Vein endothelial cell (primary cell): ENCODE measurements at places on chromosomes 6 and 20. TPM values are rescaled to one million over a fixed set of nuclear protein-coding genes. Genes with fewer than 3 reads are reported as not detected.

The GGTLC1 gene
- not detected in 2 replicates for total RNA-seq

The FAM184A gene
- 0.33 and 0.67 TPM in 2 replicates for total RNA-seq

The FOXA2 gene
- total RNA-seq: not detected in 2 replicates

The IGF2R gene
- total RNA-seq: 94.4 TPM in 2 replicates

The ADAT2 gene
- total RNA-seq: 5.2 and 5.5 TPM in 2 replicates

The SGK1 gene
- total RNA-seq: 171 and 291 TPM in 2 replicates

The CDSN gene
- under 0.01 TPM in 1 of 2 replicates, not detected in the other for total RNA-seq

The PHACTR1 gene
- 13.1 and 13.4 TPM in 2 replicates for total RNA-seq

The CLDN20 gene
- total RNA-seq: not detected in 2 replicates

The EBF4 gene
- 0.19 and 0.98 TPM in 2 replicates for total RNA-seq

The GJA10 gene
- total RNA-seq: not detected in 2 replicates

The MUC22 gene
- total RNA-seq: not detected in 2 replicates

The VNN1 gene
- total RNA-seq: 0.29 TPM in 1 of 2 replicates, not detected in the other

The ERVFRD-1 gene
- total RNA-seq: not detected in 2 replicates

The PLCB4 gene
- total RNA-seq: 4.9 and 5.0 TPM in 2 replicates

The GABRR1 gene
- total RNA-seq: 0.10 TPM in 1 of 2 replicates, not detected in the other

The BPI gene
- total RNA-seq: not detected in 2 replicates

The TRIM38 gene
- 9.1 and 11.8 TPM in 2 replicates for total RNA-seq

The MYBL2 gene
- 24.5 and 28.0 TPM in 2 replicates for total RNA-seq

The TMEM14A gene
- 17.0 and 21.3 TPM in 2 replicates for total RNA-seq

The CASS4 gene
- under 0.01 TPM in 2 replicates for total RNA-seq

The CRISP3 gene
- not detected in 2 replicates for total RNA-seq

The BHLHE23 gene
- not detected in 2 replicates for total RNA-seq

The GRM1 gene
- 0.10 TPM in 1 of 2 replicates, not detected in the other for total RNA-seq

The CYP21A2 gene
- under 0.01 TPM in 1 of 2 replicates, not detected in the other for total RNA-seq

The PI3 gene
- not detected in 2 replicates for total RNA-seq

The TSPO2 gene
- total RNA-seq: not detected in 2 replicates

The SRSF12 gene
- total RNA-seq: 0.29 TPM in 1 of 2 replicates, not detected in the other

The FAM83D gene
- total RNA-seq: 16.0 and 25.8 TPM in 2 replicates

The LAMP5 gene
- total RNA-seq: 0.98 and 1.1 TPM in 2 replicates

The TRIM39 gene
- 13.4 and 15.5 TPM in 2 replicates for total RNA-seq

The NKAIN2 gene
- not detected in 2 replicates for total RNA-seq

The RHAG gene
- not detected in 2 replicates for total RNA-seq

The PRKN gene
- 0.76 and 1.6 TPM in 2 replicates for total RNA-seq

The TRAPPC3L gene
- total RNA-seq: 0.33 TPM in 1 of 2 replicates, not detected in the other

The TRIM40 gene
- not detected in 2 replicates for total RNA-seq

The TNFRSF6B gene
- total RNA-seq: 22.1 and 41.5 TPM in 2 replicates

The CALHM6 gene
- 0.33 and 0.48 TPM in 2 replicates for total RNA-seq

The ELOVL4 gene
- total RNA-seq: 0.98 and 1.4 TPM in 2 replicates

The FKBP1A gene
- 411 and 427 TPM in 2 replicates for total RNA-seq

The ADGB gene
- total RNA-seq: not detected in 2 replicates

The SASH1 gene
- 105 and 116 TPM in 2 replicates for total RNA-seq

The RNF217 gene
- total RNA-seq: 23.4 and 24.2 TPM in 2 replicates

The CBLN4 gene
- not detected in 2 replicates for total RNA-seq

The MAN1A1 gene
- total RNA-seq: 41.2 and 50.7 TPM in 2 replicates

The SLC2A10 gene
- 7.5 and 8.8 TPM in 2 replicates for total RNA-seq

The TBC1D20 gene
- 33.3 and 34.2 TPM in 2 replicates for total RNA-seq

The SAMD10 gene
- 3.7 and 6.5 TPM in 2 replicates for total RNA-seq

The CALHM4 gene
- 0.33 and 0.38 TPM in 2 replicates for total RNA-seq

The PARD6B gene
- 0.57 and 0.65 TPM in 2 replicates for total RNA-seq
